Heart right ventricle (tissue), 16 donors: ENCODE measurements at places on chromosomes 6 and 20. TPM values are rescaled to one million over a fixed set of nuclear protein-coding genes. Genes with fewer than 3 reads are reported as not detected.

PTK7 gene
- 3.1 TPM for total RNA-seq

SYCP2 gene
- total RNA-seq: 0.90 TPM

FGD2 gene
- total RNA-seq: 3.2 TPM

GPLD1 gene
- total RNA-seq: 1.1 TPM

ESR1 gene
- total RNA-seq: 1.2 TPM

CLPSL1 gene
- not detected for total RNA-seq

SH3BGRL2 gene
- total RNA-seq: 4.4 TPM

OTOR gene
- not detected for total RNA-seq

SLC35A1 gene
- total RNA-seq: 10.9 TPM

HLA-DQB2 gene
- total RNA-seq: 0.79 TPM

TMC2 gene
- total RNA-seq: not detected

ULBP3 gene
- total RNA-seq: 0.82 TPM

EPPIN gene
- not detected for total RNA-seq

PSORS1C2 gene
- not detected for total RNA-seq

TP53TG5 gene
- total RNA-seq: 1.3 TPM

LINC00237 gene
- total RNA-seq: not detected

BPI gene
- not detected for total RNA-seq

TUBB2A gene
- 10.4 TPM for total RNA-seq

GPSM3 gene
- 3.2 TPM for total RNA-seq

NOX3 gene
- not detected for total RNA-seq

HLA-DRB1 gene
- total RNA-seq: 95.6 TPM

NKX2-4 gene
- not detected for total RNA-seq

RIPOR3 gene
- total RNA-seq: 3.0 TPM

ANKRD66 gene
- total RNA-seq: not detected

PRR18 gene
- not detected for total RNA-seq

NMBR gene
- not detected for total RNA-seq

RGL2 gene
- 40.7 TPM for total RNA-seq

C20orf202 gene
- total RNA-seq: 0.34 TPM

FUT9 gene
- not detected for total RNA-seq

LRFN2 gene
- not detected for total RNA-seq

SLC26A8 gene
- total RNA-seq: 0.11 TPM

PRSS16 gene
- not detected for total RNA-seq

C6orf141 gene
- 0.56 TPM for total RNA-seq

NNAT gene
- not detected for total RNA-seq

RIPK1 gene
- 12.2 TPM for total RNA-seq

PGC gene
- not detected for total RNA-seq

SLC13A3 gene
- total RNA-seq: 0.32 TPM

ABHD16B gene
- not detected for total RNA-seq

CTAGE9 gene
- not detected for total RNA-seq

PLCB4 gene
- total RNA-seq: 32.2 TPM

SMPDL3A gene
- 2.5 TPM for total RNA-seq

SMIM13 gene
- total RNA-seq: 10.9 TPM

ELOVL2 gene
- total RNA-seq: 0.95 TPM

HNF4A gene
- total RNA-seq: not detected

HS3ST5 gene
- not detected for total RNA-seq

SPTLC3 gene
- total RNA-seq: 3.3 TPM

RNF5 gene
- 76.8 TPM for total RNA-seq

PSORS1C1 gene
- total RNA-seq: 4.7 TPM

TRAPPC3L gene
- not detected for total RNA-seq

DEFB127 gene
- total RNA-seq: not detected

GPR63 gene
- 0.87 TPM for total RNA-seq

SLX4IP gene
- total RNA-seq: 2.8 TPM

PET117 gene
- 13.7 TPM for total RNA-seq
